HuH-7 (cell line): ENCODE measurements at places on chromosomes 2 and 18.

GRCh38 chr2:205800773-205801172 is 118.5 kb downstream of the NRP2 start:
- DNase-seq: no peak

DNA sequence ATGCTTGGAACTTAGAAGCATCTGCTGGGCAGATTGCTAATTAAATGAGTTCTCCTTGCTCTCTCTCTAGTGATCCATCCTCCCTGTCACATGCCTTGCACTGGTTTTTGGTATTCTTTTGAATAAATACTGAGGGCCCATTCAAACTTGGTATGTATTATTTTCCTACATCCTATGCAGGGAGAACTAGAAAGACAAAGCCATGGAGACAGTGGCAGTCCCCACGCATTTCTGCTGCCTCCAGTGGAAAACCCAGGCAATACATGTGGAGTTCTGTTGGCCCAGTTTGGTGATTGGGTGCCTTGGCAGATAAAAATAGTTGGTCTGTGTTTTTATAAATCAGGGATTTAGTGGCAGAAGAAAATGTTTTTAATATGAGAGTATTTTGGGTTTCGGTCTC is 68.7 kb downstream of the DIS3L2 start:
- no peak for DNase-seq

DNA sequence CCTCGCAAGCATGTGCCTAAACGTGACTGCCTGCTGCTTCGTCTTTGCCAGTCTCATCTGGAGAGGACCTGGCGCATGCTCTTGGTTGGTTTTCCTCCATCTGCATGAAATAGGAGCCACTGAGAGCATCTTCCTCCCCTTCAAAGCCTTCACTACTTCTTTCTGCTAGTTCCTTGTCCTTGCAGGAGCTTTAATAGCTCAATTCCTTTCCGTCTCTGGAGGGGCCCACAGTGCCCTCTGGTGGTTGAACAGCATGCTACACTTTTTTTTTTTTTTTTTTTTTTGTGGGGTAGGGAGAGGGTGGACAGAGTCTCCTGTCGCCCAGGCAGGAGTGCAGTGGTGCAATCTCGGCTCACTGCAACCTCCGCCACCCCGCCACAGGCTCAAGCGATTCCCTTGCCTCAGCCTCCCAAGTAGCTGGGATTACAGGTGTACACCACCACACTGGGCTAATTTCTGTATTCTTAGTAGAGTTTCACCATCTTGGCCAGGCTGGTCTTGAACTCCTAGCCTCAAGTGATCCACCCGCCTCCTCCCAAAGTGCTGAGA is 59.6 kb downstream of the SP110 start:
- DNase-seq: peak; percentile 44

GRCh38 chr2:119252186-119253113 is 28.8 kb downstream of the STEAP3 start:
- DNase-seq: no peak

DNA sequence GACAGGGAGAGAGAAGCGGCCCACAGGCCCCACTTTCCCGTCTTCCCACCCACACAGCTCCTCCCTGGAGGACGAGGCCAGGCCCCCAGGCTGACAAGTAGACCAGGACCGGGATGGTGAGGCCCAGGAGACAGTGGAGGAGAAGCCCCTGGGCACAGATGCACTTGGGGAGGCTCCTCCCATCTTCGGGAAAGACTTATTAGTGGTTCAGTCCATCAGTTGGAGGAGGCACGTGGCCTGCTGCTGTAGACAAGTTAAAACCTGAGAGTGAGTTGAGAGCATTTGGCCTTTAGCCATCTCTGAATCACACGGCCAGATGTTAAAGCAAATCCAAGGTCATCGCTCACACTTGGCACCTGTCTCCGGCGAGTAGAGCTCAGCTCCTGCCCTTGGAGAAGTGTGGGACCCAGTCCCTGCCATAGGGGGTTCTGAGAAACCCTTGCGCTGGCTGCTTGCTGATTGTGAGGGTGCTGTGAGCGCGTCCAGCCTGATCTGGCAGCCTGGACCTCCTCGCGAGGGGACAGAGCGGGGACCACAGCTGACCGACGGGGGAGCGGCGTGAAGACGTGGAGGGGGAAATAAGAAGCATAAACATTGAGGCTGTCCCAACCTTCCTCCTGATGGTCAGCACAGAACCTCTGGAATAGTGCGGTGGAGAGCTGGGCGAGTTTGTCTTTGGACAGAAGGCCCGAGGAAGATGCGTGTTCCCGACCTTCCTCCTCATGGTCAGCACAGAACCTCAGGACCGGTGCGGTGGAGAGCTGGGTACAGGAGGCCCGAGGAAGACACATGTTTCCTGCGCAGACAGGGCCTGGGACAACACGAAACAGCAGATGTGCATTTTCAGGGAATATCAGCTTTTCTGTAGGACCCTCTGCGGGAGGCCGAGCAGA is 24.7 kb upstream of the ALLC start:
- DNase-seq: no peak

- DNase-seq: no peak
Observed at GRCh38 chr2:70393881-70394280, 92.0 kb upstream of the FAM136A start.

DNA sequence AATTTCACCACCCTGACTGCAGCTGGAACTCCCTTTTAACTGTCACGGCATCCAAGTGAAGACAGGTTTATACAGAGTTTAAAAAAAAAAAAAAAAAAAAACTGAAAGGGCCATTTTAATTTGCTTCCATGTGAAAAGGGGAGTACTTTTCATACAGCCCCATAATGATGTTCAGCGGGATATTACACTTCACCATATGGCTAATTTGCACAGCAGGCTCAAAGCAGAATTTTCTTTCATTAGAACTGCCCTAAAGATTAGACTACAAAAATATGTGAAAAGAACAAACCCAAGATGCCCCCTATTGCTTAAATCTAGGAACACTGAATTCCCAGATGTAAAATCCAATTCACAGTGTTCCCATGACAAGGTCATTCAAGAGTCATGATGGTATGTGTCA is 301.8 kb downstream of the EXOC6B start:
- no peak for DNase-seq

- no peak for DNase-seq
Observed at GRCh38 chr2:14428056-14428455, 204.5 kb upstream of the LRATD1 start.

- DNase-seq: no peak
Observed at GRCh38 chr18:79457652-79458051, 61.9 kb downstream of the NFATC1 start.

DNA sequence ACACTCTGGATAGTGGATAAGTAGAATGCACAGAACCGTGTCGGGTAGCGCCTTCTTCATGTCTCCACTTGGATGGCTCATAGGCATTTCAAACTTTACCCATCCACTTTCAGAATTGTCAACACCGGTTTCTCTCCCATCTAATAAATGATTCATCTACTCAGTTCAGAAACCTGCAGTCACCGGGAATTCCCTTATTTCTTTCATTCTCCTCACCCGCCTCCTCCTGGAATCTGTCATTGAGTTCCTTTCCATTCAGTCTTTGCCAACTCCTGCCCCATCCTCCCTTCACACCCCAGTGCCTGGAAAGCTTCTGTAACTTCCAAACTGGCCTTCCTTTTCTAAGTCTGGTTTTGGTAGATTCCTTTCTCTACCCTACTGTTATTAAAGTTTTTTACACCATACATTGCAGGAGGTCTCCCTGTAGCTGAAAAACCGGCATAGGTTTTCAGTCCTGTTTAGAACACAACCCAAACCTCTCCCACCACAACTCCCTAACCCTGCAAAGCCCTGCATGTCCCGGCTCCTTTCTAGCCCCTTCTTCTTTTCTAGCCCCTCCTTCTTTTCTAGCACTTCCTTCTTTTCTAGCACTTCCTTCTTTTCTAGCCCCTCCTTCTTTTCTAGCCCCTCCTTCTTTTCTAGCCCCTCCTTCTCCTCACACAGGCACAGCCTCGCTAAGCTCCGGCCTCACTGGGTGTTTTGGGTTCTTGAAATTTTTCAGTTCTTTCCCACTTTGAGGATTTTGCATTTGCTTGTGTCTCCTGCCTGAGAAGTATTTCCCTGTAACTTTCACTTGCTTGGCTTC is 133.9 kb upstream of the KLHL14 start:
- DNase-seq: no peak

DNA sequence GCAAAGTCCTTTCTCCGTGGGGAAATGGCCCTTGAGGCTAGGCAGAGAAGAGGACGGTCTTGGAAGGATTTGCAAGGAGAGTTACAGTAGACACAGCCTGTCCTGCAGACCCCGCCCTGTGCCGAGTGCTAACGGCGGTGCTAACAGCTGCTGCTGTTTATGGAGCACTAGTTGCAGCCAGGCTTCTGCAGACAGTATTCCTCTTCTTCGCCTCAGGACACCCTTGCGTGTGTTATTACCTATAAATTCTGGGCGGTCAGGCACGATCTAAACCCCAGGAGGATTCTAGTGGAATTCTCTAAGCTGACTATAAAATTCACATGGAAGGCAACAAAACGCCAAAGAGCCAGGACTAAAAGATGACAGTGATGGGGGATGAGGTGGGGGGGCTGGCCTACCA is 139.8 kb downstream of the GLI2 start:
- DNase-seq: no peak

GRCh38 chr2:196925768-196926561 is 542 bp downstream of the PGAP1 start:
- DNase-seq: peak; percentile 17

DNA sequence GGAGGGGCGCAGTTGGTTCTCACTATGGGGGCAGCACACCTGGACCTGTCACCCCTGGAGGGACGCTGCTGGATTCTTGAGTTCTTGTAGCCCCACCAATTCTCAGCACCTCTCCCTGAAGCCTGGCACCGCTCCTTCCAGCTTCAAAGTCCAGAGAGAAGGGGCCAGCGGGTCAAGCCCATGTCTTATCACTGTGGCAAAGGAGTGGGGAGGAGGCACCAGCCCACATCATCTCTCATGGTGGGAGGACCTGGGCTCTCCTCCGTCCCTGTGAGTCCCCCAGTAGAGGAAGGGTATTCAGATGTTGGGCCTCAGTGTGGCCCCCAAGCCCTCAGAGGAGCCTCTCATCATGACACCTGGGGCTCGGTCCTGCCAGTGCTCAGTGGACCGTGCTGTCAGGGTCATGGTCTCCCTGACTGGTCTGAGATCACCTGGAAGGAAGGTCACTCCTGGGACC is 67.4 kb downstream of the HS1BP3 start:
- DNase-seq: no peak

DNA sequence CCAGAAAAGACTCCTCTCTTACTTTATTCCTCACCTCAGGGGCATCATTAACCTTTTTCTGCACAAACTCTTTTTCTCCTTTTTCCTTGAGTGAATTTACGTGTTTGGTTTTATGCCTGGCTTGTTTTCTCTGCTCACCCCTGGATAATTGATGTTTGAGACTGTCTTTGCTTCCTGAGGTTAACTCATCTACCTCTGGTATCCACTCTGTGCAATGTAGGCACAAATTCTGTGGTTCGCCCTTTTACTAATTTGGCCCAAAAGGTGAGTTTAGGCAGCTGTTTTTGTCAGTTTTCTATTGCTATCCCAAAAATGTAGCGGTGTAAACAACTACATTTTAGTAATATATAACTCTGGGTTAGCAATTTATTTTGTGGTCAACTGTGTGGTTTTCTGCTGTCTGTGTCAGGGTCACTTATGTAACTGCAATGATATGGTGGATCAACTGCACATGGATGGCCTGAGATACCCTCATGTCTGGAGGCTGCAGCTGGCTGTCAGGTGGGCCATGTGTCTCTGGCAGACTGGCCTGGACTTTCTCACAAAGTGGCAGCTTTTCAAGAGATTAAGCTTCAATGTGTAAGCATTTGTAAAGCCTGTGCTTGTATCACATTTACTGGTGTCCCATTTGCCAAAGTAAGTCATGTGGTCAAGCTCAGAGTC is 329.7 kb downstream of the FSIP2 start:
- peak; percentile 3 for DNase-seq

- DNase-seq: no peak
Observed at GRCh38 chr2:164371916-164372315, 249.4 kb downstream of the GRB14 start.

DNA sequence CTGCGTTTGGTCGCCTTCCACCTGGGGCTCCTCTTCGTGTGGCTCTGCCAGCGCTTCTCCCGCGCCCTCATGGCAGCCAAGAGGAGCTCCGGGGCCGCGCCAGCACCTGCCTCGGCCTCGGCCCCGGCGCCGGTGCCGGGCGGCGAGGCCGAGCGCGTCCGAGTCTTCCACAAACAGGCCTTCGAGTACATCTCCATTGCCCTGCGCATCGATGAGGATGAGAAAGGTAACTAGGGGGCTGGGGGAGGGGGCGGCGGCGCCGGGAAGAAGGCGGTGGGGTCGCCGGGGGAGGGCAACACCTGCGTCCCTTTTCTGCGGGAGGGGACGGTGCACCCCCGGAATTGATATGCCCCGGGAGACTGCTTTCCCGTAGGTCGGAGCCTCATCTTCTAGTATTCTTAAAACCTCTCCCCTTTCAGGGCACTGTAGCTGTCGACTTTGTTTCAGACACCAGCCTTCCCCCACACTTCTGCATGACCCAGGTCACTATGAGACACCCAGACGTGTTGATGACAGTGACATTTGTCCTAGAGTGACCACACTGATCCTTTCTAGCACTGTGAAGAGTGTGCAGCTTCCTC is 755 bp downstream of the SPAST start:
- DNase-seq: peak; percentile 35

DNA sequence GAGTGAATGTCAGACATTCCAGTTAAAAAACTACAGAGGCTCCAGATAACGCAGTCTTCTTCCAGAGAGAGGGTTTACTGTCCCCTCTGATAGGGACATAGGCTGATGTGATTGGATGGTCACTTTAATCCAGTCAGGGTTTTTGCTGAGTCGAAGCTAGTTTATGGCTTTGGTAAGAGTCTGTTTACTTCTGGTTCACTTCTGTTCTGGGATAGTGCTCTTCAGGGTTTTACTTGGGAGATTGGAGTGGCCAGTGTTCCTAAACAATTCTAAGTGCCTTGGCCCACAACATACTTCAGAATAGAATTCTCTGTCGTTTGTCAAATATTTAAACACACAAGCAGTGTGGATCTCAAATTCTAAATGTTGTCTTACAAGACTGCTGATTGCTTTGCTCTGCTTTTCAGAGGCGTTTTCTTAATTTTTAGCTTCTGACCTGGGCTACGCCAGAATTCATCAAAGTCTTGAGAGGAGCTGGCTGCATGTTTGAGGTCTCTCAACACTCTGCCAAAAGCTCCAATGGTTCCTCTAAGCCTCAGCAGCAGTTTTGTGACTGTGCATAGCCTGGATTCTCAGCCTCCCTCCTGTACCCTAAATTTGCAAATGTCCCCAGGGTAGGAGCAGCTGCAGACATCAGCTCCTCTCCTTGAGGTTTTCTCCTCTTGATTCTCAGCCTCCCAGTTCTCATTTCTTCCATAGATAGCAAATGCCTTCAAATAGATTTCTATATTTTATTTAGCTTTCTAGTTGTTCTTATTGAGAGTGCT is 105.8 kb downstream of the BABAM2 start:
- DNase-seq: no peak

- DNase-seq: peak; percentile 67
Observed at GRCh38 chr2:235514627-235515363, 21.0 kb downstream of the AGAP1 start.

- DNase-seq: no peak
Observed at GRCh38 chr2:187529977-187530721, 24.1 kb downstream of the TFPI start.

- DNase-seq: no peak
Observed at GRCh38 chr2:69469375-69469774, 32.1 kb upstream of the NFU1 start.
